NCI-H2081 (cell line): ENCODE measurements at places on chromosomes 3 and 15.

GRCh38 chr15:28960979-28961378 lies 75.2 kb downstream of the APBA2 start:
- DNase-seq = no peak

- DNase-seq = no peak
Measured at GRCh38 chr15:68205558-68205944, 419 bp upstream of the CALML4 start.

DNA sequence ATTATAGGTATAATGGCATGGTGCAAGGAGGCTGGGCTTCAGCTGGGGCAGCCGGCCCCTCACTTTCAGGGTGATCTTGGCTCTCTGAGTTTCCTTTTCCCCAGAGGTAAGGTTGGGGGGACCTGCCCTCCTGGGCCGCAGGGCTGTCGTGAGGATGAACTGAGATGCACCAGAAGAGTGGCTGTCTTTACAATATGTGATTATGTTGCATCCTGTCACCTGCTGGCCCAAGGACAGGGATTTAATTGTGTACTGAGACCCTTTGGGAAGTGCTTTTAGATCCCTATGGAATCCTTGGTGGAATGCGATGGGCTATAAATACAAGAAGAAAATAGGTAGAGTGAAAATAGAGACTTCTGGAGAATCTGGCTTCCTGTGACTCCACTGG lies 22.1 kb downstream of the ANAPC13 start:
- DNase-seq = no peak

DNA sequence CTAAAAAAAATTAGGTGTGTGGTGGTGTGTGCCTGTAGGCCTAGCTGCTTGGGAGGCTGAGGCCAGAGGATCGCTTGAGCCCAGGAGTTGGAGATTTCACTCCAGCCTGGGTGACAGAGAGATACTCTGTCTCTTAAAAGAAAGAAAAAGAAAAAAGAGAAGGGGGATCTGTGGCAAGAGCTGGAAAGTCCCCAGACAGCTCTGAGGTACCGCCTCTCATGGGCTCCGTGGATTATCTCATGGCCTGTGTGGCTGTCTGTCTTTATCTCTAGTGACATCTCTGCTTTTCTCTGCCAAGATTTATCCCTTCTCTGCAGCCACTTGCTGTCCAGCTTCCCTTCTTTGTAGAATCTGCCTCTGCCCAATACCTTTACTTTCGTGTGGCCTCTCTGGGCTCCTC lies 5.7 kb downstream of the EXOSC7 start:
- no peak for DNase-seq

GRCh38 chr3:121330634-121331033 lies 215.2 kb downstream of the POLQ start:
- no peak for DNase-seq

DNA sequence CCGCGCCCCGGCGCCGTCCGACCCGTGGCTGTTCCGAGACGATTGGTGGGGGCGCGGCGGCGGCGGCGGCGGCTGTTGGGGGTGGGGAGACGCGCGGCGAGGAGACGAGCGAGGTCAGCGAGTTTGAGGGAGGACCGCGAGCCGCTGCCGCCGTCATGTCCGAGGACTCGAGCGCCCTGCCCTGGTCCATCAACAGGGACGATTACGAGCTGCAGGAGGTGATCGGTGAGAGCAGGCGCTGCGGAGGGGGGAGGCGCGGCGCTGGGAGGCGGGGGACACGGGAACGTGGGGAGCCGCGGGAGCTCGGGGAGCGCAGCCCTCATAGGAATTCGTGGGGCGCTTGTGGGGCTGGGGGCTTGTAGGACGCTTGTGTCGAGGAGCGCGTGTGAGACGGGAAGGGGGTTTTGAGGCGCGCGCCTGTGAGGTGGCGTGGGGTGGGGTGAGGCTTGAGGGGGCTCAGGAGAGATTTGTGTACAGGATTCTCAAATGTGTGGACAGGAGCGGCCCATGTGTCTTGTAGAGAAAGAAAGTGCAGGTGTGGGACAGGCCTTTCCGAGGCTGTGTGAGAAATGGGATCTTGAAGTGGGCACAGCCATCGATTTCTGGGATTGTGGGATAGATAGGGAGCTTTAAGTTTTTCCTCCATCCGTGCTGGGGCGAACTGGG lies 518 bp downstream of the OXSR1 start:
- peak; percentile 38 for DNase-seq

GRCh38 chr3:76495216-76495615 lies 544.7 kb upstream of the ROBO2 start:
- no peak for DNase-seq

- DNase-seq = no peak
Measured at GRCh38 chr15:81372575-81372974, 1.4 kb downstream of the TMC3 start.

DNA sequence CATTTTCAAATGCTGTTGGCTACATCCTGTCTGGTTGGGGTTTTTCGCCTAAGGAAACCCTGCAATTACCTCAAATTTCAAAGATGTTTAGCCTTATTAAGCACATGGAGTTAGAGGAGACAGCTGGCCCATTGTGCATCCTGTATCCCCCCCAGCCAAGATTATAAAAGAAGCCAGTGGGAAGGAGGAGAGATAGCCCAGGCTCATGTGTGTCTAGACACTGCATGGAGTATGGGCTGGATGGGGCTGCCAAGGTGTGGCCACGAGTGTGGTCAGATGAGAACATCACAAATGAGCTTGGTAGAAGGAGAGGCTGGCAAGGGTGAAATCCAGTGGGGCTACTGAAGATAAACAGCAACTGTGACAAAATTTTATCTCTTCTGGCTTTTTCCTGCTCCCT lies 270.0 kb upstream of the TBC1D5 start:
- no peak for DNase-seq

DNA sequence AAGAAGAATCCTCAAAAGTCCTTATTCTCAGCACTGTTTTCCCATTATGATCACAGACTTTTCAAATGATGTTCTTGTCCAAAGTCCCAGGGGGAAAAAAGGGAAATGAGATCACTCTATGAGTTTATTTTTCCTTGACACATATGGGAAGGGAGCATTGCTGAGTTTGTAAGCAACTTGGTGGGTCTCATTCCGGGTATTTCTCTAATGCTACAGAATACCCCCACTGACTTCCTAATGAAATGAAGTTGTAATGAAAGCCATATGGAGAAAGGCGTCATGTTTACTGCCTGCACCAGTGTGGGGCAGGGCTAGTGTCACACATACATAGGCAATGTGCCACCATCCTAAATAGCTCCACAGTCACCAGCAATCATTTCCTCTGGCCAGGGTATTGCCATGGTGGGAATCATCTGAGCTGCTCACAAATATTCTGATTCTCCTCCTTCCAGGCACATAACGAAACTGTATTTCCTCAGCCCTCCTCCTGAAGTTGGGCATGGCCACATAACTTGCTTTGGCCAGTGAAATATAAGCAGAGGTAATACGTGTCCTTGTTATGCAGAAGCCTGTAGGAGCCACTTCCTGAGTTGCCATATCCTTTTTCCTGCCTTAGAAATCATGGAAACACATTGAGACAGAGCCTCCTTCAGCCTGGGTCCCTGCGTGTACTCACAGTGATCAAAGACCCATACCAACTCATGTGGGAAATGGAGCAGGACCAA lies 41.0 kb upstream of the C15orf61 start:
- DNase-seq = no peak

- DNase-seq = no peak
Measured at GRCh38 chr3:159978918-159979703, 9.5 kb upstream of the IL12A start.

DNA sequence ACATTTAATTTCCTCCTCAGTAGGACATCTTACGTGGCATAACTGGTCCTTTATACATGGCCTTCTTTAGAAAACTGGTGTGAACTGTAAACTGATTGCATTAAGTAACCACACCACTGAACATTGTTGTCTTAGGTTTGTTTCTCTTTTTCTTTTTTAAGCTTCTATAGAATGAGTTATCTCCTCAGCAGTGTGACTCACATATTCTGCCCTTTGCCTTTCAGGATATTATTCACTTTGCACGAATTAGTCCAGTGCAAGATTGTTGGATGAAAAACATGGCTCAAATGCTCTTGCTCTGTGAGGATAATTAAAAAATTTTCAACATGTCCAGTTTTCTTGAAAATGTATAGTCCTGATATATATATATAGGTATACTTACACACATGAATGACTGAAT lies 147.6 kb downstream of the KBTBD8 start:
- DNase-seq = no peak

DNA sequence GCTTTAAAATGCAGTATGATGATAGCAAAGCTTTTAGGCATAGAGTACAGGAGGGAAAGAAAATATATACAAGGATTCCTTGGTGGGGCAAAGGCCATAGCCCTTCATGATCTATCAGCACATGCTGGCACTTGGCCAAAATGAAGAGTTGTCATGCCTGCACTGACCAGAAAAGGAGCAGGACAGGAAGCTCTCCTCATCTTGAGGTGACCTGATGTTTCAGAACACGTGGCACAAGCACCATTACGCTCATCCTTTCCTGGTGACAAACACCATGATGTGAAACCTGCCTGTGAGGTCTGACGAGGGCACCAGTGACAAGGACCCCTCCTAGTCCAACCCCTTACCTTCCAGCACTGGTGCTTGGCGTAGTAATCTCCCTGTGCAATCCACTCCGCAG lies 77.9 kb upstream of the DCLK3 start:
- DNase-seq = no peak

GRCh38 chr3:122021811-122022401 lies at the start of gene ILDR1:
TSS of gene ILDR1 (minus strand) at chr3:122022247. CDS start at chr3:122022077, 170 bp downstream.
- DNase-seq = peak; percentile 83

GRCh38 chr15:40959331-40960141 lies 6.3 kb downstream of the CHAC1 start:
- DNase-seq = no peak

DNA sequence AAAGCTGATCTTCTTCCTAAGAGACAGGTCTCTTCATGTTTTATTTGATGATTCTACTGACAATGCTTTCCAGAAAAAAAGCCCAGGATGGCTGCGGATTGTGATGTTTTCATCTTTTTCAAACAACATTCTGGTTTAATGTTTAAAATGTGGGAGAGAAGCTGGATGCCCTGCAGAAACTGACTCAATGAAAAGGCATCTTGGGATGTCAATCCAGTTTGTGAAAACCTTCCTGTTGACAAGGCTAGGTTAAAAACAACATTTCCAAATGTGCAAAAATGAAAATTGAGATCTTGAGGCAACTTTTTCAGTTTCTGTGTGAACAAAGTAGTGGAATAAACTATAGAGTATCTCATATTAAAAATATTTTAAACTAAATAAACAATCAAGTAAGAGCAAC lies 156.0 kb upstream of the MRPL3 start:
- no peak for DNase-seq

DNA sequence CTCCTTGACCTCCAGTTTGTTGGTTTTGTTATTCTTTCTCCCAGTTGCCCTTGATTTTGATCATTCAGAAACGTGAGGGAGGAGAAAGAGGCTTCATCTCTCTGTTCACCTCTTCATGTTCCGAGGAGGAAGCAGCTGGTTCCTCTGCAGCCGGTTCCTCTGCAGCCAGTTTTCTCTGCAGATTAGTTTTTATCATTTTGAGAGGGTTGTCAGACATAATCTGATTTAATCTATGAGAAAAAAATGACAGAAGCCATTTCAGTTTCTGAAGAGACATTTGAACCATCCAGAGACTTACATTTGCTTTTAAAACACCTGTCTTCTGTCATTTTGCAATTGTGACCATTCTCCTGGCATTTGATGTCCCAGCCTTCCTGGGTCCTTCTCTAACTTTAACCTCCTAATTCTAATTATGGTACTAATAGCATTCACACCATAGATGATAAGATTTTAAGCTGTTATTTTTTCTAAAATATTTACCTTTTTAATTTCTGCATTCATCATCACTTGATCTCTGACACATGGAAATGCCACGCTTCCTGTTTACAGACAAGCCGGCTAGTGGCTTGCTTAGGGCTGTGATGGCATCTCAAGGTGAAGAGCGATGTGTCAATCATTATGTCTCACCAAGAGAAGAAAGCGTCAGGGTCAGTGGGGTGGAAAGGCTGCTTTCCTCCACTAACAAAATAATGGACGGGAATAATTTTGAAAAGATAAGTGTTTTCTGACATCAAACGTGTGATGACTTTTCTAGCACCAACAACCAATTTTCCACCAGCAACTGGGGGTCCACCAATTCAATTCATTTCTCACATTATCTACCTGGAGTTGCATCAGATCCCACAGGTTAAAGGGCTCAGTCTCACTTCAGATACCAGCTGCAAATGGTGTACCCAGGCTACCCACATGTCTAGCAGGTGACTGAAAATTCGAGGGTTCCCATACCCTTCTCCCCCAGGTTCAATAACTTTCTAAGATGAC lies 76.4 kb downstream of the CHRNA7 start:
- DNase-seq = no peak

DNA sequence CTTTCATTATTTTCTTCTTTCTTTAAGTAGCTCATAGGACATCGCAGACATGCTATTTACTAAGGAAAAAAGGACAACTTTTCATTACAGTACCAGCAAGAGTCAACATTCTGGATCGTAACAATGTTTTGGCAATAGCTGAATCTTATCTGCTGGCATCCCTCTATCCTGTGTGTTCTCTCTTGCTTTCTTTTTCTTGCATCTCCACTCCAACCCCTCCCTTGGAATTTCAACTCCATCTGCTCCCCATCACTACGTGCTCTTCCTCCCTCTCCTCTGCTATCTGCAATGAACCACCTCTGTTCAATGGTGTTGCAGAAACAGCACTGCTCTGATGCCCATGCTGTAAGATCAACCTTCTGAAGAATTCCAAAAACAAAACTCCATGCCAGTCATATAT lies 106.6 kb downstream of the FBN1 start:
- DNase-seq = no peak

DNA sequence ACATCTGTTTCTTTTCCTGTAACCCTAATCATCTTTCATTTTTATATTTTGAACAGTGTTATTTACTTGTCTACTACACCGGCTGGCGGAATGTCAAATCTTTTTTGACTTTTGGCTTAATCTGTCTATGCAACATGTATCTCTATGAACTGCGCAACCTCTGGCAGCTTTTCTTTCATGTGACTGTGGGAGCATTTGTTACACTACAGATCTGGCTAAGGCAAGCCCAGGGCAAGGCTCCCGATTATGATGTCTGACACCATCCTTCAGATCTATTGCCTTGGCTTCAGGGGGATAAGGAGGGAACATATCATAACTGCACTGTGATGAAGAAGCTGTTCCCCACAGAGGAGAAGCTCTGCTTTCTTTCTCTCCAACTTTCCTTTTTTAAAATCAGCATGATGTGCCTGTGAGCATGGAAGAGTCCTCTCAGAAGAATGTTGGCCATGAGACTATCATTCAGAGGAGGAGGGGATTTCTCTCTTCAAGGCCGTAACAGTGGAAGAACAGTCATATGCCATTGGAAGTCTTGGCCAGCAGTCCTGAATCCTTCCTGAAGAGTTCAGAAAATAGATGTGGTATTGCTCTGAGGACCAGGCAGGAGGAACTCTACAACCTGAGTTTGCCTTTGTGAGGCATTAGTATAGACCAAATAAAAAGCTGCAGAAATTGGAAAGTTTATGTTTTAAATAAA lies 69.9 kb downstream of the SEC22A start:
- DNase-seq = no peak

- no peak for DNase-seq
Measured at GRCh38 chr15:79540551-79540950, 108.4 kb downstream of the MINAR1 start.

DNA sequence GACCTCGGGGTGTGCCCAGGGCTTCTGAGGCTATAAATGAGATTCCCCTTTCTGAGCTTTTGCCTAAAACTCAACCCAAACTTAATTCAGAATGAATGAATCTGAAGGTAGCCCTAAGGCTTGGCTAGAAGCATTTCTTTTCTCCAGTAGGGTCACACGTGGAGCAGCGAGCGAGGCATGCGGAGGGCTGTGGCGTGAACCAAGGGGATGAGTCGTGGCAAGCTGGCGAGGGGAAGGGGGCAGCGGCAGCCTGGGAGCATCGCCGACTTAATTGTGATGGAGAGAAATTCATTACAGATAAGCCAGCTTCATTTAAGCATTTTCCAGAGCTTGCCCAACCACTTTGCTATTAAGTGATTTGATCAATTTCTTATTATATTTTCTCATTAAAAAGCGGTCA lies 79.9 kb downstream of the CHSY1 start:
- no peak for DNase-seq
